ENCODE measurements at places on chromosomes 1 and 21. TPM values are rescaled to one million over a fixed set of nuclear protein-coding genes. Genes with fewer than 3 reads are reported as not detected.

DNA sequence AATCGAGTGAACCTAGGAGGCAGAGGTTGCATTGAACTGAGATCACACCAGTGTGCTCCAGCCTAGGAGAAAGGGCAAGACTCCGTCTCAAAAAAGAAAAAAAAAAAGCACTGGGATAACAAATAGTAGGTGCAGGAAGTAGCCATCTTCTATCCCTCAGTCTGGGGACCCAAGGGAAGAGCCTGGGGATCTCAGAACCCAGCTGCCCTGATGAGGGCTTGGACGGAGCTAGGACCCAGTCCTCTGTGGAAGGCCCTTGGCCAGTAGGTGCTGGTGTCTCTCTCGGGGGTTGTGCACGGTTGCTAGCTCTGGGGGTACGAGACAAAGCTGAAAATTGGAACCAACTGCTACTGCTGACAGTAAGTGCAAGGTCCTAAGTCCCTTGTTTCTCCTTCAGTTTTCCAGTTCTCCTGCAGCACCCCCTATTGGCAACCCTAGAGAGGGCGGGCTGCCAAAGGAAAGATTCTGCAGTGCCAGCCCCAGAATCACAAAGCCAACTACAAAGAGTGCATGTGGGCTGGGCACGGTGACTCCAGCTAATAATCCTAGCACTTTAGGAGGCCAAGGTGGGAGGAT, 57.6 kb upstream of the KIF1B start:
- peak; percentile 16 for DNase-seq

DNA sequence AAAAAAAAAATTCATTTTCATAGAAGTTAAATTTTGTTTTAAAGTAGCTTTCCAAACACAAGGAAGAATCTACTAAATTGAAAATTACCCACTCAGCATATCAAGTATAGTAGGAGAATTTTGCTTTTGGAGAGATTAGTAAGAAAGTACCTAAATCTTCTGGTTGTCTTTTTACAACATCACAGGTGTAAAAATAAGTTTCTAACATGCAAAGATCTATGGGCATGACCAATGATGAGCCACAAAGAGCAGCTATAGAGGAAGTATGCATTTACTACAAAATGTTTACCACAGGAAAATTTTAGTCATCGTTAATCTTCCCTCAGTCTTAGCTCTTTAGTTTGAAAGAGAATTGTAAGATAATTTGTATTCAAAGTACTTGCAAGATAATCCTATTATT, 28.1 kb downstream of the ANGPTL3 start:
- DNase-seq, result no peak

DNA sequence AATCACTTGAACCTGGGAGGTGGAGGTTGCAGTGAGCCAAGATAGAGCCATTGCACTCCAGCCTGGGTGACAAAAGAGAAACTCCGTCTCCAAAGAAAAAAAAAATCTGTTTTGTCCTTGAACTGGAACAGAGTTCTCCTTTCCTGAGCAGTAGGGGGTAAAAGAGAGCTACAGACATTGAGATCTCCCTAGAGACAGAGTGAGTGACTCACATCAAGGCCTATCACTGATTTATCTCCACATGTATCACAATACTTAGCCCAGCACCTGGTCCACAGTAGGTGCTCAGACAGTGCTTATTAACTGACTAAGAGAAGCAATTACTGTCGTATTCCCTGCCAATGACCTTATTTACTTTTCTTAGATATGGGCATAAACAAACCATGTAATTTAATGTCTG, 354.1 kb upstream of the C1orf87 start:
- DNase-seq, result no peak

- DNase-seq, result no peak
These were observed 1.0 kb downstream of the PER3 start for GRCh38 chr1:7785108-7785507.

GRCh38 chr1:96660503-96660902, 61.1 kb upstream of the PTBP2 start:
- DNase-seq, result no peak

GRCh38 chr1:234858722-234859121, 248.7 kb upstream of the IRF2BP2 start:
- DNase-seq, result no peak

- DNase-seq, result no peak
These were observed 11.5 kb downstream of the TRIM46 start for GRCh38 chr1:155184835-155185782.

GRCh38 chr1:231340328-231341013, 2.4 kb downstream of the SPRTN start:
- no peak for DNase-seq

DNA sequence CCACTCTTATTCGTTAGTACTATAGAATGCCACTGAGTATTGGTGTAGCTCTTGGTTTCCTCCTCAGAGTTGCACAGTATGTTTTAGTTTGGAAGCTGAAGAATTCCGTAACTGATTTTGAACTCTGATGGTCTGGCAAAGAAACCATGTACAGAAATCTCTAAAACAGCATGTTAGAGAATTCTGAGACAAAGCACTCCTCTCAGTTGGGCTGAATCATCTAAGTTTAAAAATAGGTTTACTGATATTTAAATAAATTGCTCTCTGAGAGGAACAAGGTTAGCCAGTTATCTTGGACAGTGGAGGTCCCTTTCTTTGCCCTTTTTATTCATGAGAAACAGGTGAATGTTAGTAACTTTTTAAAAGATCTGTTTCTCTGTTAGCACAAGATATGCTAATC, 43.8 kb downstream of the NCF2 start:
- DNase-seq, result no peak

DNA sequence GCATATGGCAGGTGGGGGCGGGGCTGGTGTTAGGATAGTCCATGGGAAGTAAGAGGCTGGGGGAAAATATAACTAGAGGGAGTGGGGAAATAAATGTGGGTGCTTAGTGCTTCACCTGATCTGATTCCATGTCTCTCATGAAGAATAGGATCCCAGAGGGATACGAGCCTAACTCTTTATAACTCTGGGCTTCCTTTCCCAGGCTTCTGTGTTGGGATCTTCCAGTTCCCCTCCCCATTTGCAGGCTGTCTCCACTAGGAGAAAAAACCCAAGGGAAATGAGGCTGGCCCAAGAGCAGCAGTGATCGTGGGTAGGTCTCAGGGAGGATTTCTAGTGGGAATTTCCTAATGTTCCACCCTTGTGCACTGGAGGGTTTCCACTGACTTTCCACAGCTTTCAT, 1.6 kb downstream of the KCNJ9 start:
- DNase-seq, result no peak

GRCh38 chr1:25754470-25755181, 45.4 kb upstream of the SELENON start:
- no peak for DNase-seq

GRCh38 chr1:98677288-98677687, 15.8 kb downstream of the SNX7 start:
- DNase-seq, result peak; percentile 35

- DNase-seq, result no peak
These were observed 26.7 kb upstream of the SPSB1 start for GRCh38 chr1:9265968-9266367.

- DNase-seq, result no peak
These were observed 37.3 kb upstream of the IRF2BP2 start for GRCh38 chr1:234647245-234647644.

- no peak for DNase-seq
These were observed 239.4 kb upstream of the POU3F1 start for GRCh38 chr1:38285807-38286530.

GRCh38 chr1:23563755-23564374, 4.6 kb upstream of the ID3 start:
- DNase-seq, result no peak

DNA sequence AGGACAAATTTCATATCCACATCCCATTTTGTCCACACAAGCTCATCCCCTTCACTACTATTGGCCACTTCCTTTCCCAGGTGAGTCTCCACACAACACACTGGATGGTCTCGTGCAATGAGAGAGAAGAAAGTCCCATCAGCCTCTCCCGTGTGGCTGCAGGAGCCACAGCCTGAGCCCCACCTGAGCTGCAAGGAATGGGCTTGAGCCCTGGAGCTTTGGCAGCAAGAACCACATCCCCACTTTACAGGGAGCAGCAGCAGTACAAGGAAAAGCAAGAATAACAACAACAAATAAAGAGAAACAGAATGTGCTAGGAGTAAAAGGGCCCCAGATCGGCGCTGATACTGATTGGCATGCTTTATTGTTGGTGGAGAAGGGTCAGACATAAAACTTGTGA, 117.7 kb downstream of the TPTE start:
- no peak for DNase-seq

GRCh38 chr1:54439550-54440223, 33.5 kb upstream of the SSBP3 start:
- DNase-seq, result no peak

- DNase-seq, result no peak
These were observed 152.5 kb downstream of the DISC1 start for GRCh38 chr1:231779081-231779480.

DNA sequence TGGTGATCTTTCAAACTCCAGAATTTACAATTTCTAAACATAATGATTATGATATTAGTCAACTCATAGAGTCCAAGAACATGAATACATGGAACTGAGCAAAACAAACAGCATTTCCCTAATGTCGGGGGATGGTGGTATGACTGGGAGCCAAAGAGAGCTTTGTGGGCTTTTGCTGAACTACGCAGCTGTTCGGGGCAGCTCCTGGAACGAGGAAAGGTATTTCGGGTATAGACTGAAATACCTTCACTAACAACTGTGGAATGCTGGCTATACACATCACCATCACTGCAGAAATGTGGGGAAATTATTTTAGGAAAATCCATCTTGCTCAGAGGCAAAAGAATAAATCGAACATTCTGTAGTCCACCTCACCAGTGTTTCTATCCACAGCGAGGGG, 30.2 kb upstream of the VPS26C start:
- DNase-seq, result no peak

- no peak for DNase-seq
These were observed 221.2 kb downstream of the PRDM2 start for GRCh38 chr1:13921190-13921589.

DNA sequence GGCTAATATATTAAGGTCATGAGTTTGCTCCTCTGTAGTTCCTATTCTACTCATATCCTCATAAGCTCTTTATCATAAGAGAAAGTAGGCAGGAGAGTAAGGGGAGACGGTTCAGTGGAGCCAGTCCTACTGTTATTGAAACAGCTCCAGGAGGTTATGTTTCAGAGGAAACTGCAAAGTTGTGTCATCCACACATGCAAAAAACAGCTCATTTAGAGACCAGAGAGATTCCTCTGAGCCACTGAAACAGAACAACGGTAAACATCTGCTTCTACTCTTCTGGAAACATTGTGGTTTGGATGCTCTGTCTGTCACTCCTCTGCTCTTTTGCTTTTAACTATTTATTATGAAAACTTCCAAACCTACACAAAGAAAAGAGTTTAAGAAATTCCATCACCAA, 66.3 kb upstream of the PPP2R5A start:
- DNase-seq, result peak; percentile 40

GRCh38 chr1:197314682-197315081, 46.6 kb downstream of the CRB1 start:
- no peak for DNase-seq

DNA sequence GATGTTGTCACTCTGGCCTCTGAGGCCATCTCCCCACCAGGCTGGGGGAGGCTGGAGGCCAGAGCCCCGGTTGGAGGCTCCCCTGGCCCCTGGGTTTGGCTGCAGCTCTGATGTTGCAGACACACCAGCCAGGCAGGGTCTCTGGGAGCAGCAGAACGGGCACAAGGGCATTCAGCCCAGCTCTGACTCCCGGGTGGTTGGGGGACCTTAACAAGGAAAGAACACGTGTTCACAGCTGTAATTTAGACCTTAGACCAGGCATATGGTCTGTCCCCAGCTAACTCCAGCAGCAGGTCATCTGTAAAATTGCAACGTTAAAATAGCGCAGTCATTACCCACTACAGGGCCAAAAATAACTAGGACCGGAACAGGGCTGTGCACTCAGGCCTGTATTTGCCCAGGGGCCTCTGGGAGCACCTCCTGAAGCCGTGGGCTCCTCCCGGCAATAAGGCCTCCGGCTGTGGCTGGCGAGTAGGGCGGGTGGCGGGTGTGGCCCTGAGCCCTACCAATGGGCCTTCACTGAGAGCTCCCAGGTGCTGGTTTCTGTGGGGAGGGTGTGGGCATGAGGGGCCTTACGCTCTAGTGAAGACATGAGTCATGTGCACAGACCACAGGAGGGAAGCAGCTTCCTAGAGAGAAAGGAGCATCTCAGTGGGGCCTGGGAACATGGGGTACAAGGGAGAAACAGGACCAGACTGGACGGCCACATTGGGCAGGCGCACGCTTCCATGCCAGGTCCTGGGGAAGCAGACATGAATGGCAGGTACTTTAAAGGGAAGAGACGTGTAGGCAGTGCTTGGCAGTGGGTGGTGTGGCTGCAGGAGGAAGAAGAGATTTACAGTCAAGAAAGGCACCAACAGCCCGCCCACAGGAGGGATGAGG, 6.1 kb downstream of the LDLRAP1 start:
- DNase-seq, result peak; percentile 82

DNA sequence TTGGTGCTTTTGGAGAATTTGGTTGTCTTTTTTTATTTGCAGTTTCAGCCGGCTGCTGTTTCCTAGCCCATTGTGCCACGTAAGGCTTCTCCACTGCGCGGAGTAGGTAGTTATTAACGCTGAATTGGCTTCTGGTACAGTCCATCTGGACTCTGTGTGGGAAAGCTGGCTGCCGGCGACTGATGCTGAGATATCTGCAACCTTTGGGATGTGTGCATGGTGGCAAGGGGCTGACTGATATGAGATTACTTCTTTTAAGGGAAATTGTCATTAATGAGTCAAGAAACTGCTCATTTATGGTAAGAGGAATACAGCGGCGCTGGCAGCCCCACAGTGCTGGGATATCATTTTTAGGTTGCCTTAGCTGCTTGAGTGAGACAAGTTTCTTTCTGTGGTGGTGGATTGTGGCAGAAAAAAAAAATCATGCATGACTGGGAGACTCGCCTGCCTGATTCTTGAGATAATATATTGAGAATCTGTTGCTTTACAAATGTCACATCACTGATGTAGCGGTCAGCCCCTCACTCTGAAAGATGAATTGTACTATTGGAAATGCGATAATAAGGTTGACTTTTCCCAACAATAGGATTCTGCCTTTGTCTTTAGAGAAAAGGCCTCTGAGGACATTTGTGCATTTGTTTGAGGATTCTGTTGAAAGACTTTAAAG, 2.5 kb upstream of the ELAVL4 start:
- no peak for DNase-seq

PIK3CD gene
- total RNA-seq, result 5.6 TPM

LCE1E gene
- total RNA-seq, result not detected

MAN1C1 gene
- total RNA-seq, result 1.5 TPM

TCHH gene
- not detected for total RNA-seq

ELF3 gene
- total RNA-seq, result 39.4 TPM

TBX19 gene
- total RNA-seq, result 0.50 TPM

SMIM11 gene
- 3.4 TPM for total RNA-seq

ILDR2 gene
- 0.48 TPM for total RNA-seq

LINGO4 gene
- not detected for total RNA-seq

GPR37L1 gene
- 0.03 TPM for total RNA-seq

CELA3A gene
- total RNA-seq, result not detected
